Stimulated activated CD8-positive, alpha-beta memory T cell treated with anti-CD3 and anti-CD28 coated beads, Interleukin-15, amount 100 ng/mL, for 1 hour (primary cell): ENCODE measurements at places on chromosomes 6 and 20.
A peak's percentile ranks its signal among the peaks of the same experiment; 100 is the strongest.

GRCh38 chr6:36353411-36353915, 16.8 kb upstream of the BNIP5 start:
- no peak for DNase-seq

GRCh38 chr20:32018269-32019155, 8.3 kb downstream of the CCM2L start:
- DNase-seq = peak; percentile 36

DNA sequence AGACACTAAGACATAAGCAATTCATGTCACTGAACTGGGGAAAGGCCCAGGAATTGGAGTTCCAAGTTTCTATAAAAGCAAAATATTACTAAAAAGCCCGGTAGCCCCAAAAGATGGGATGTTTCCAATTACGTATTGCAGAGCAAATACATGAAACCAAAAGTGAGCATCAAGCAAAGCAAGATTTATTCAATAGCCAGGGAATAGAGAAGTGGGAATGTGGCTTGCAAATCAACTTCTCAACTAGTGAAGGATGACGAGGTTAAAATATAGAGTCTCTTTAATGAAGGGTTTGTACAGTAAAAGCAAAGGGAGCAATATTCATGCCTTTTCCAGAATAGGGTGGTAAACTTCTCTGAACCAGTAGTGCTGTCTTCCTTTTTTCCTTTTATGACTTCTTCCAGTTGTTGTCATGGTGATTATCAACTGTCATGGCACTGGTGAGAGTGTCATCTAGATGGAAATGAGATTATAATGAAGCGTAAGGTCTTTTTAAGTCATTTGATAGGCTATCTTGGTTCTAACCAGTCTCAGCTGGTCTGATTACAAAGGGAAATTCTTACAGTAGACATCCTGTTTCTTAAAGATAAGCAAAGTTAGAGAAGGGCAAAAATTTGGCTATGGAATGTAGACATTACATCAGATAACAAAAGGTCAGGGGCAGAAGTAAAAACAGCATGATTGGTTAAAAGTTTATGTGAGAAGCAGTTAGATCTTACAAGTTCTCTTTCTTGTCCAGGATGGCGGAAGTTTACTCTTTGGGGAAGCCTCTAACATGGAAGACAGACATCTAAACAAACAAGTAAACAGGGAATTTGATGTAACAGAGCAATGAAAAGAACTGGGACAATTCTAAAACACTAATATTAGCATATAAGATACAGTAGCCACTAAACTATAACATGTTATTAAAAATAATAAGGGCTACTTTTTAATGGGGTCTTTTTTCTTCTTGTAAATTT, 96.9 kb downstream of the TBX18 start:
- DNase-seq = no peak

- DNase-seq = no peak
Measured at GRCh38 chr20:39282619-39283092, 320.5 kb downstream of the DHX35 start.

DNA sequence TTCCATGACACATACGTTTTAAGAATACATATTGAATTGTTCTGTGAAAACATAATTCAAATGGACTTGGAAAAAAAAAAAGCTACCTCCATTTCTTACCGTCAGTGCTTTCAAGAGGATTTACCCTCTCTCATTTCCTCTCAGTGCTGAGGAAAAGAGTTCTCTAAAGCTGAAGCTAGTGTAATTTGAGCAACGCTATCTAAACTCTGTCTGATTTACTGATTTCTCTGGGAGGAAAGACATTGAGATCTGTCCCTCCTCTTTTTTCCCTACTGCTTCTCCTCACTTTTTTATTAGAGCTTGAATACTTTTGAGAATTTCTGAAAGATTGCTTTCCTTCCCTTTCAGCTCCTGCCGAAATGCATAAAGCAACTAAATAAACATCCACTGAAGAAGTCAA, 41.2 kb upstream of the GRIK2 start:
- no peak for DNase-seq

GRCh38 chr6:139364302-139364981, 10.0 kb downstream of the CITED2 start:
- no peak for DNase-seq

DNA sequence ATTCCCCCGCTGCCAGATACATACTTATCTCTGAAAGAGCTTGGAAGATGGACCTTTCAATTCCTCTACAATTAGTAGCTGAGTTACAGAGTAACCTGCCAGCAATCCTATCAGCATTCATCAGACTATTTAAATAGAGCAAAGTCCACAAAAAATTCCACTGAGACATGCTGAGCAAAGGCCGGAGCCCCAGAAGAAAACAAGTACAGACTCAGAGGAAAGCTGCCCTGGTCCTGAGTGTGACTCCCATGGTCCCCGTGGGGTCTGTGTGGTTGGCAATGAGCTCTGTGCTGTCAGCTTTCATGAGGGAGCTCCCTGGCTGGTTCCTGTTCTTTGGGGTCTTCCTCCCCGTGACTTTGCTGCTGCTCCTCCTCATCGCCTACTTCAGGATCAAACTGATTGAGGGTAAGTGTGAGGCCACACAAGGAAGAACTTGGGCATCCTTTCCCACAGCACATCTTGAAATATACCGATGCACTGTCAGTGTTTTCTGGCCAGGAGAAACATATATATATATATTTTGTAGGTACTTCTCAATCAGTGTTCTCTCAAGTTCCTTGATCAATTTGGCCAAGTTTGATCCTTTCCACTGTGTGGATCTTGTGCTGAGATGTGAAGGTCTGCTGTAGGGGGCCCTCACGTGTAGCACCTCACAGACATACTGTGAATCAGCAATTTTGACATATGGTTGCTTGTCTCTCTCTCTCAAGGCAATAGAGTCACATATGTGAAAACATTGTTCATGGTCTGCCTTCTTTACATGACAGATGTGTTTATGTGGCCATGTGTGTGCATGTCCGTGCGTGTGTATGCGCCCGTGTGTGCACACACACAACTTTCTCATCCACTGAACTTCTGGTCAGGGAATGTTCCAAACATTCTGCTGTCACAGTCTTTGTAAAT, at the start of gene SMLR1:
TSS of gene SMLR1 (plus strand) at position 160 of the 903 bp plus-strand sequence. CDS start at position 168, 8 bp downstream.
- DNase-seq = no peak

DNA sequence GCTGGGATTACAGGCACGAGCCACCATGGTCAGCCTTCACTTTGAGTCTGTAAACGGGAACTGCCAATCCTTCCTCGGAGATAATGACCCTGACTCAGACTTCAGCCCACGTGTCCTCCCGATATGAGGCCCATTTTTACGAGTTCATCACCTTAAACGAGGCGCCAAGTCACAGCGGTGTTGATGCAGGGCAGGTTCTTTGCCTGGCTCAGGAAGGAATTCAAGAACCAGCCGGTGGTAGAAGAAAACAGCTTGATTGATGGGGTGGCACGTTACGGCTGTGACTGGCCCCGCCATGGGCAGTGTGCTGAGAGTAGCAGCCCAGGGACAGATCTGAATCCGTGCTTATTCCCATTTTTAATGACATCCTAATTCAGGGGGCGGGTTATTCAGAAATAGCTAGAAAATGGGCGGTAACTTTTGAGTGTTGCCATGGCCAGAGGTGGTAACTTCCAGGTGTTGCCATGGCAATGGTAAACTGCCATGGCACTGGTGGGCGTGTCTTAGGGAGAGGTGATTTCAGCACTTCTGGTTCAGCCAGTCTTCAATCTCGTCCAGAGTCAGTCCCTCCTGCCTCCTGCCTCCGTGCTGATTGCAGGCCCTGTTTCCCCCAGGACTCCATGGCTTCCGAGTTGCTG, 9.1 kb upstream of the MAP1LC3A start:
- no peak for DNase-seq

DNA sequence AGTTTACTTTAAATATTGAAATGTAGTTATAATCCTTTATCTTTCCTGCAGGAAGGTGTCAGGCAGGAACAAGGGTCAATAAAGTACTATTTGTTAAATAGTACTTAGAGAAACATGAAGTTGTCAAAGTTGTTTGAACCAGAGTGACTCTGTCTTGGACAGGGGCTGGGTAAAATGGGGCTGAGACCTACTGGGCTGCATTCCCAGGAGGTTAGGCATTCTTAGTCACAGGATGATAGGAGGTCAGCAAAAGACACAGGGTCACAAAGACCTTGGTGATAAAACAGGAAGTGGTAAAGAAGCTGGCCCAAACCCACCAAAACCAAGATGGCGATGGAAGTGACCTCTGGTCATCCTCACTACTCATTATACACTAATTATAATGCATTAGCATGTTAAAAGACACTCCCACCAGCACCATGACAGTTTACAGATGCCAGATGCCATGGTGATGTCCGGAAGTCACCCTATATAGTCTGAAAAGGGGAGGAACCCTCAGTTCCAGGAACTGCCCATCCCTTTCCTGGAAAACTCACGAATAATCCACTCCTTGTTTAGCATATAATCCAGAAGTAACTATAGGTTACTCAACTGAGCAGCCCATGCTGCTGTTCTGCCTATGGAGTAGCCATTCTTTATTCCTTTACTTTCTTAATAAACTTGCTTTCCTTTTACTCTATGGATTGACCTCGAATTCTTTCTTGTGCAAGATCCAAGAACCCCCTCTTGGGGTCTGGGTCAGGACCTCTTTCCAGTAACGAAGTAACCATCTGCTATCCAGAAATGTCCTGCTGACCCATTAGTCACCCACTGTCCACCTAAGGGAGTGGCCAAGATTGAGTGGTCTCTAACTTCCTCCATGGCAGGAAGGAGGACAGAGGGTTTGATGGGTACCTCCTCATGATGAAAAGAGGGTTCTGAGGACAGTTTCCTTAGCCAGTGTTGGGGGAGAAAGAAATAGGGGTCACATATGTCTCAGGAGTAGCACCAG, 19.6 kb downstream of the SLC22A2 start:
- DNase-seq = no peak

DNA sequence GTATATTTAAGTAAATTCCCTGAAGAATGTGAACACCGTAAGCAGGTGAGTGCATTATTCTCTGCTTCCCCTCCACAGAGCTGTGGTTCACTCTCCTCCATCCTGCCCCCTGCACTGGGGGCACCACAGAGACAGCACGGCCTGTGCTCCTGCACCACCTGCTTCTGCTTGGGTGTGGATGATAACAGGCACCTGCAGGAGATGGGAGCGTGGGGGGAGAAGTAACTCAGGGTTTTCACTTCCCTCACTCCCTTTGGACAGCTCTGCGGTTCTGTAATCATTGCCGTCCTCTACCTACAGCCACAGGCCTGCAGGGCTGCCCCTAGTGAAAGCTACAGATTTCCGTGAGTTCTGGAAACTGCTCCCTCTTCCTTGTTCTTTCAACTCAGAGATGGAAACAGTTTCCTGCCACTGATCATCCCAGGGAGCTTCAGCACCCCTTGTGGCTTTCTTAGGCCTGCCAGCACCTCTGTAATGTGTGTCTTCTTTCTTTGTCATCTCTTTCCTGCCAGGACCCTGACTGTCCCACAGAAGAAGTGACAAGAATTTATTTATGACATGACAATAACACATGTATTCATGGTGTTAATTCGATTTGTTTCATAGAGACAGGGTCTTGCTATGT, 21.3 kb upstream of the MICB start:
- no peak for DNase-seq

- DNase-seq = no peak
Measured at GRCh38 chr6:46376562-46377061, 114.6 kb downstream of the RCAN2 start.

GRCh38 chr6:72643214-72643613, 21.4 kb downstream of the KCNQ5 start:
- DNase-seq = no peak

- DNase-seq = no peak
Measured at GRCh38 chr6:81075974-81076373, 676.5 kb downstream of the TENT5A start.

- DNase-seq = no peak
Measured at GRCh38 chr6:111798281-111798725, 74.9 kb downstream of the FYN start.

DNA sequence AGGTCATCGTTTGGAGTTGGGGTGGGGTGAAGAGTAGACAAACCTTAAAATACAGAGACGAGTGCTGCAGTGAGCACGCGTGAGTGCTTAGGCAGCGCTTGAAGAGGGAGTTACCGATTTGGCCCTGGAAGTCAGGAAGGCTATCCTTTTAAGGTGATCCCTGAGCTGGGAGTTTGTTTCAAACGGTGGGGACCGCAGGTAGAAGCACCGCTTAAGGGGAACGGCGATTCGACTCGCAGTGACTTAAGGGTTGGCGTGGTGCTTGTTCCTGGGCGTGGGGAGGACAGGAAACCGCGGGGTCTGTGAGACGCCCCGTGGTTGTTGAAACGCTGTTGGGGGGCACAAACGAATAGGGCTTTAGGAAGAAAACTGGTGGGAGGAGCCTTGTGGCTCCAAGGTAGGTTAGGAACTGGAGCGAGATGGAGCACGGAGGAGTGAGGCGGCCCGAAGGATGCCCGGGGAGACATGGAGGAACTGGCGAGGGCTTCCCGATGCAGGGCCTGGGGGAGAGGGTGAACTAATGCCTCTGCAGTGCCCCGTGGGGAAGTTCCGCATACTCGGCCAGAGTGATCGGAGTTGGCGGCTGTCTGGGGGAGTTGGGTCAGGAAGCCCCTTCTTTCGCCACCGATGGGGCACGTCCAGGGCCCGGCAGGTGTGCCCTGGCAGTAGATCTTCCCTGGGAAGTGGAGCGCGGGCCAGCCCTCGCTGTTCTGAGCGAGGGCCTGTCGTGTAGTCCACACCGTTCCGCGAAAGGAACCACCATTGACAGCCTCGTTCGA, 1.3 kb upstream of the CDYL start:
- peak; percentile 6 for DNase-seq

GRCh38 chr6:22647719-22648118, 78.4 kb downstream of the HDGFL1 start:
- no peak for DNase-seq

- no peak for DNase-seq
Measured at GRCh38 chr20:53547664-53548239, 45.9 kb downstream of the ZNF217 start.

DNA sequence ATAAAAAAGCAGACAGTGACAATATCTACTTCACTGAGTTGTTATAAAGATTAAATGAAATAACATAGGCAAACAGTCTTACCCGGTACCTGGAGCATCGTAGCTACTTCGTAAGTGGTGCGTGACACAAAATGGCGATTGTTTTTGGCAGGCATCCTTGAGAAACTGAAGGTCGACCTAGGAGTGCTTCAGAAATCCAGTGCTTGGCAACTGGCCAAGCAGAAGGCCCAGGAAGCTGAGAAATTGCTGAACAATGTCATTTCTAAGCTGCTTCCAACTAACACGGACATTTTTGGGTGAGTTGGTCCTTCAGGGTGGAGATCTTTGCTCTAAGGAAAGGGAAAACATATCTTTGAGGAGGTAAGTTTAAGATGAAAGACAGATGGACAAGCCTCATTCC, 4.8 kb downstream of the BPIFA2 start:
- no peak for DNase-seq

GRCh38 chr6:44219053-44219814, 2.5 kb downstream of the MYMX start:
- DNase-seq = no peak

- no peak for DNase-seq
Measured at GRCh38 chr20:37053230-37053950, 42.4 kb downstream of the RBL1 start.

- DNase-seq = no peak
Measured at GRCh38 chr6:115783402-115784061, 277.2 kb downstream of the FRK start.

- DNase-seq = no peak
Measured at GRCh38 chr20:49394264-49394663, 88.2 kb downstream of the KCNB1 start.
